Ovary (tissue), 10 donors: ENCODE measurements at places on chromosomes 7 and 10. TPM values are rescaled to one million over a fixed set of nuclear protein-coding genes. Genes with fewer than 3 reads are reported as not detected.

GRCh38 chr10:82572744-82573143, 697.8 kb downstream of the NRG3 start:
- DNase-seq: no peak

Gene TMEM176A
- total RNA-seq: 121 TPM

Gene ODAD2
- 1.7 TPM for total RNA-seq

Gene DRGX
- total RNA-seq: not detected

GRCh38 chr10:79112881-79113431, 44.2 kb downstream of the ZMIZ1 start:
- DNase-seq: peak; percentile 62

Gene KIAA1549
- 4.0 TPM for total RNA-seq

Gene PLCE1
- total RNA-seq: 15.3 TPM

- no peak for DNase-seq
Observed at GRCh38 chr7:55052741-55053427, 34.1 kb downstream of the EGFR start.

Gene OR9A2
- total RNA-seq: not detected

DNA sequence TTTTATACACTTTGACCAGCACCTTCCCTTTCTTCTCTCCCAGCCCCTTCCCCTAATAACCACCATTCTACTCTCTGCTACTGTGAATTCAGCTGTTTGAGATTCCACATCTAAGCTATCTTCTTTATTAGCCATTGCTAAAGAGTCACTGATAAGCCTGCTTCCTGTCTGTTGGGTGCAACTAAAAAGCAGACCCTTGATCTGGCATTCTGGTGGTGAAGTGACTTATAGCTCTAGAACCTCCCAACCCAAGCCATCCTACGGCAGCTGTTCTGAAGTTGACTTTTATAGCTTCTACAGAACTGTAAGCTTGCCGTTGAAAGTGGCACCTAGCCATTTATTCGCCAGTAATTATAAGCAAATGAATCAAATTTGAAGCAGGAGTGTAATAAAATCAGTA, 105.6 kb downstream of the AHR start:
- no peak for DNase-seq

DNA sequence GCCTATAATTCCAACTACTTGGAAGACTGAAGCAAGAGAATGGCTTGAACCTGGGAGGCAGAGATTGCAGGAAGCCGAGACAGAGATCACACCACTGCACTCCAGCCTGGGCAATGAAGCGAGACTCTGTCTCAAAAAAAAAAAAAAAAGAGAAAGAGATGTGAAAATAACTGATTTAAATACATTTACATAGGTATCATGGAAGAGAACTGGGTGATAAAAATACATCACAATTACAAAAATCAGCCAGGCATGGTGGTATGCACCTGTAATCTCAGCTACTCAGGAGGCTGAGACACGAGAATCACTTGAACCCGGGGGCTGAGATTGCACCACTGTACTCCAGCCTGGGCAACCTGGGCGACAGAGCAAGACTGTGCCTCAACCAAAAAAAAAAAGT, 19.8 kb downstream of the NANOS1 start:
- no peak for DNase-seq

GRCh38 chr10:95297402-95297801, 6.6 kb upstream of the PDLIM1 start:
- no peak for DNase-seq

DNA sequence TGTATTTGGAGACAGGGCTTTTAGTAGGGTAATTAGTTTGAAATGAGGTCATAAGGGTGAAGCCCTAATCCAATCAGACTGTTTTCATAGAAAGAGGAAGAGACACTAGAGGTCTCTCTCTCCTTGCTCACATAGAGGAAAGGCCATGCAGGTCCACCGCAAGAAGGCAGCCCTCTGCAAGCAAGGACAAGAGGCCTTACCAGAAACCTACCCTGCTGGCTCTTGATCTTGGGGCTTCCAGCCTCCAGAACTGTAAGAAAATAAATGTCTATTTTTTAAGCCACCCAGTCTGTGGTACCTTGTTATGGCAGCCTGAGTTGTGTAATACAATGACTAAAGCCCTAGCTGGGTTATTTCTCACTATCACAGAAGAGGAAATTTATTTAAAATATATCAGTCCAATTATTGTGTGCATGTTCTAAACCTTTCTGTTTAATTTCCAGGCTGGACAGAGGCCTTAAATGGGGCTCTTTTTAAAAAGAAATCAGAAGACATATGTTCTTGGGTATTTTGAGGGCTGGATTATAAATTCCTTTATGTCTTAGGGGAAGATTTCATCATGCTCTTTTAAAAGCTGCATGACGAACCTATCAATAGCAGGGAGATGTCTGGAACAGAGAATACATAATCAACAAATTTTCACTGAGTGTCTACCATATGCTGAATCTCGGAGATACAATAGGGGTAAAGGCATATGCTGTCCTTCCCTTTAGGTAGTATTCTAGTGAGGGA, 12.9 kb upstream of the TMEM26 start:
- DNase-seq: no peak

DNA sequence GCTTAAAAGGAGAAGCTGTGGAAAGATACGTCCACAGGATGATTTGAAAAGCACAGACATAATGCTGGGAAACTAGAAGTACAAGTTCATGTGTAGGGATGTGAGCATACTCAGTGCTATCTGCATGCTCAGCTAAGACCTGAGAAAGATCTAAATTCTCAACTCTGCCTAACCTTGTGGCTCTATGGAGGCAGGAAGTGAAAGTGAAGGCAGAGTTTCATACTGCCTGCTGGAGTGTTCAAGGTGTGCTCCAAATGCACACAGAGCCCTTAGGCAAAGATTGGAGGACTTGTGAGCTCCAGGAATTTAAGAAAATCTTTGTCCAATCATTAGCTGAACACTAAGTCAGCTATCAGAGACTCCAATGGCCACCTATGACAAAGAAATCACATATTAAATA, 190.9 kb downstream of the RNLS start:
- DNase-seq: no peak

DNA sequence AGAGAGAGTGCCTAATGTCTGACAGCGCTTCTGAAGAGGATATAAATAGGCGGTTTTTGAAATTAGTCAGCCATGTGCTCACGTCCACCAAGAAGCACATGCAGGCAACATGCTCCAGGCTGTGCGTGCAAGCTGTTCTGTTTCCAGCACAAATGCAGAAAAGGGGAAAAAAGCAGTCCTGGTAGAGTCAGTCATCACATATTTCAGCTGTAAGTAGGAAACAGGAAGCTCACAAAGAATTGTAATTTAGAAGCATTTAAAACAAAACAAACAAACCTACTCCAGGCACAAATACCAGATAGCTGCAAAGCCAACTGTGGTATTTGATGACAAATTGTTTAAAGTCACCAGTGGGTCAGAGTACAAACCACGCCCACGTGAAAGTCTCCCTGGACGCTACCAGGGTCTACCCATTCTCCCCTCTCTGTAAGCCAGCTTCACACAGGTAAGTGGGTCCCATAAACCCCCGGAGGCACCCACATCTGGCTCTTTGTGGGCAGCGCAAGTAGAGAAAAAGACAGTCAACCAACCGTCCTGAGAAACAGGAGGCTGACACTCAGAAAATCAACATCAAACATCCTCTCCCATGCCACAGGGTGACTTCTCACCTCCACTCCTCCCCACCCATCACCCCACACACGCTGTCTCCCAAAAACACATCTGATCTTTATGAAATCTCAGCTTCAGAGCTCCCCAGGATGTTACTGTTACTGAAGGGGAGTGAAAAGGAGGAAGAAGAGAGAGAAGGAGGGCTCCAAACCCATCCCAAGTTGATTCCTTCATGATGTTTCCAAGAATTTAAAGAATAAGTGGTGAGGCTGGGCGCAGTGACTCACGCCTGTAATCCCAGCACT, 186.4 kb downstream of the FAM107B start:
- no peak for DNase-seq

GRCh38 chr10:126979311-126979710, 74.1 kb downstream of the DOCK1 start:
- DNase-seq: no peak
